ENCODE measurements at places on chromosomes 7 and 10.

GRCh38 chr7:86130268-86130667, 513.4 kb upstream of the GRM3 start:
- DNase-seq: no peak

DNA sequence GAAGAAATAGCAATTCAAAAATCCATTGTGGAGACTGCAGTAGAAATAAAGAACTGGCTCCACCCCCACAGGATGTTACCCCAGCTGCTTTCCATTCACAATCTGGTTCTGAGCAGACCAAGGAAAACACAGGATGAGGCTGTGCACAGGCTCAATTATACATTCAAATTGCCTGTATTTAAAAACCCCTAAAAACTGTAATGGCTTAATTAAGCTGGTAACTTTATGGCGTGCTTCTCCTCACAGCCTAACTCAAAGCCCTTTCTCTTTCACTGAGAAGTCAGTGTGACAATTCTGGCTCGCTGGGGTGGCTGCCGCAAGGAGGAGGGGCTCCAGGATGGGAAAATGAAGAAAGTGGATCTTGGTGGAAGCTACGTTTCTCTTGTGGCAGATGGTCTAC, 1191.1 kb downstream of the SORCS1 start:
- DNase-seq: no peak

GRCh38 chr10:6473430-6473829, 106.6 kb downstream of the PRKCQ start:
- DNase-seq: peak; percentile 52

GRCh38 chr10:112490545-112490944, 43.5 kb downstream of the VTI1A start:
- no peak for DNase-seq

DNA sequence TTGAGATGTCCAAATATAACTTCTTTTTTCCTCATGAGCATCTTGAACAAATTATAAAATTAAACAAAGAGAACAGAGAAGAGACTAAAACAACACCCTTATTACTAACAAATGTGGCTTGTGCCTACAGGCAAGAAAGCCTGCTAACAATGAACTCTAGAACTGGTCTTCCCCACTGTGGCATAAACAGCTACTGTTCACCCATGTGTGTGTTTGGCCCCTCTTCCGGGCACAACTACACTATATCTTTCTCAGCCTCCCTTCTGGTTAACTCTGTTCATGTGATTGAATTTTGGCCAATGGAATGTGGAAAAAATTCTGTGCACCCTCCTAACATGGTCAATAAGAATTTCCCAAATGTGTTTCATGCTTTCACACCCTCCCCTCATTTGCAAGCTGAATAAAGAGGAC, 117.0 kb downstream of the KBTBD2 start:
- no peak for DNase-seq

- no peak for DNase-seq
Measured at GRCh38 chr10:5565671-5566581, 41.2 kb downstream of the CALML3 start.

GRCh38 chr7:127413962-127414361, 21.5 kb upstream of the ZNF800 start:
- no peak for DNase-seq

- no peak for DNase-seq
Measured at GRCh38 chr10:99041468-99041867, 194.2 kb downstream of the HPSE2 start.

GRCh38 chr10:125824736-125825135, 1.4 kb downstream of the BCCIP start:
- no peak for DNase-seq

- peak; percentile 59 for DNase-seq
Measured at GRCh38 chr7:44748948-44749731, 493 bp downstream of the ZMIZ2 start.

DNA sequence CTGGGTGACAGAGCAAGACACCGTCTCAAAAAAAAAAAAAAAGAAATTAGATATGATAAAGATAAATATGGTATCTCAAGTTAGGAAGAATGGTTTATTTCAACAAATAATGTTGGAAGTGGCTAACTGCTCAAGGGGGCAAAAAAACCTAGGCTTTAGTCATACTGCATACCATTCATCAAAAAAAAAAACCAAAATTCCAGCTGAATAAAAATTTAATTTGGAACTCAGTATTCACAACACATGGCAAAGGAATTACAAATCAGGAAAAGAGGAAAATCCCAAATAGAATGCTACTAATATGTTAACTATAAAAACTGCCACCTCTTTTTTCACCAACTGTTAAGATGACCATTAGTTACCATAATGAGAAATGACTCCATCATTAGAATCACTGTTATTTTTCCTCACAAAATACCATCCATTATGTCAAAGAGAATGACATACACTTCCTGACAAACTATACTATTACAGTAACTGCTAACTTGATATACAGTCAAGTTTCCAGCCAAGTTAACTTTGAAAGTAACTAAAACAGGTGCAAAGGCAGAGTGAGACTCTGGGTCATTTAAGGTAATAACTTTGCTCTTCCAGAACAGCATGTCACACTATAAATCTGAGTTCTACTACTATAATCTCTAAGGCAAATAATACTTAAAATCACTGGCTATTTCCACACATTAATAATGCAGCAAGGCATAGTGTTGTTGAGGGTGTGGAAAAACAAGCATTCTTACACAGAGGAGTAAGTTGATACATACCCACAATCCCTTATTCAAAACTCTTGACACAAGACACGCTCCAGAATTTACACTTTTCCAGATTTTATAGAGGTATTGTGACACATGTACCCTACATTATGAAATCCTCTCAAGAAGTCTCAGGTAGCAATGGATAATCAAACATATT, 10.2 kb downstream of the KBTBD2 start:
- DNase-seq: no peak

All from stimulated activated naive CD8-positive, alpha-beta T cell treated with anti-CD3 and anti-CD28 coated beads, Interleukin-15, Interleukin-2, amounts not matched to agents 100 U/mL and 50 U/mL, for 24 hours (primary cell).